Trophoblast cell (in vitro differentiated cells and primary cell): ENCODE measurements at places on chromosomes 6 and 20.
A peak's percentile ranks its signal among the peaks of the same experiment; 100 is the strongest.

DNA sequence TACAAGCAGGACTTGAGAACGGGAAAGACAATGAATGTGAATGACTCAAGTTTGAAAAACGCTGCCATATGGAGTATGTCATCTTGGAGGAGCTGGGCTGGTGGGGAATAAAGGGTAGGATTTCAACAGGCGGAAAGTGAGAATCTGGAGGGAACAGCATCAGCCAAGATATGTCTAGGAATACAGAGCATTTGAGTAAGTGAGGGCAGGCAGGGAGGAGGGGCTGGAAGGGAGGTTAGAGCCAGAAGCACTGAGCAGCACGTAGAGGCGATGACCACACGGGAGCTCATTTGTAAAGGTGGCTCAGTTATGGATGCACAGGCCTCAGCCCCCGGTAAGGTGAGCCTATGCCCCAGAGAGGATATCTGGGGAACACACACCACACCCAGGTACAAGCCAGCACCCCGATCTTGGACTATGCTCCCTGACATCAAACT lies 115.1 kb downstream of the ZMYND8 start:
- H3K27me3 ChIP-seq, result no peaks in the 10 kb centered on the region
- H3K4me1 ChIP-seq, result no peaks in the 10 kb centered on the region
- H3K4me3 ChIP-seq, result no peak overlapping the region
- no peak overlapping the region for H3K27ac ChIP-seq

- H3K36me3 ChIP-seq, result no peaks in the 10 kb centered on the region
- H3K27me3 ChIP-seq, result no peaks in the 10 kb centered on the region
- no peak for DNase-seq
- H3K4me3 ChIP-seq, result no peak overlapping the region
Observed at GRCh38 chr6:112443179-112444065, 96.3 kb downstream of the RFPL4B start.

DNA sequence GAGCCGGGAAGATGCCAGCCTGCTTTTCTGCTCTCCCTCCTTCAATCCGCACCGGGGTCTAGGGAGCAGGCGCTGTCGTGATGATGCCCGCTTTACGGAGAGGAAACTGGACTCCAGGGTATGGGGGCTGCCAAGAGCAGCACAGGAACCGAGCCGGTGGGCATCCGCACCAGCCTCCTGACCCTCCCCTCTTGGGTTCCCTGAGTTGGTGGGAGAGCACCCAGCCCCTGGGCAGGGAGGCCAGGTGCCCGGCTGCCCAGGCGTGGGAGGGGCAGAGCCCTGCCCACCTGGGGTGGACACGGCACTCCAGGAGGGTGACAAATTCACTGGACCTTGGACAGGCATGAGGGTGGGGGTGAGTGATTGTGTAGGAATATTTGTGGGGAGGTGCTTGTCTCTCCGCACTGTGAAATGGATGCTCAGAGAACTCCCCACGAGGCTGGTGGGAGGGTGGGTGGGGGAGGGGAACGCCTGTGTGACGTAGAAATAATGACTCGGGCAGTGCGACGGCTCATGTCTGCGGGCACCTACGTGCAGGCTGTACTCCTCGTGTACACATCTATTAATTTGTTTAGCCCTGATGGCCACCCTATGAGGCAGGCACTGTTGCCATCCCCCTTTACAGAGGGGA lies 173.4 kb downstream of the BMP7 start:
- no peaks in the 10 kb centered on the region for H3K4me1 ChIP-seq
- H3K36me3 ChIP-seq, result no peaks in the 10 kb centered on the region
- no peak for DNase-seq
- no peak overlapping the region for H3K27ac ChIP-seq
- H3K27me3 ChIP-seq, result no peaks in the 10 kb centered on the region

DNA sequence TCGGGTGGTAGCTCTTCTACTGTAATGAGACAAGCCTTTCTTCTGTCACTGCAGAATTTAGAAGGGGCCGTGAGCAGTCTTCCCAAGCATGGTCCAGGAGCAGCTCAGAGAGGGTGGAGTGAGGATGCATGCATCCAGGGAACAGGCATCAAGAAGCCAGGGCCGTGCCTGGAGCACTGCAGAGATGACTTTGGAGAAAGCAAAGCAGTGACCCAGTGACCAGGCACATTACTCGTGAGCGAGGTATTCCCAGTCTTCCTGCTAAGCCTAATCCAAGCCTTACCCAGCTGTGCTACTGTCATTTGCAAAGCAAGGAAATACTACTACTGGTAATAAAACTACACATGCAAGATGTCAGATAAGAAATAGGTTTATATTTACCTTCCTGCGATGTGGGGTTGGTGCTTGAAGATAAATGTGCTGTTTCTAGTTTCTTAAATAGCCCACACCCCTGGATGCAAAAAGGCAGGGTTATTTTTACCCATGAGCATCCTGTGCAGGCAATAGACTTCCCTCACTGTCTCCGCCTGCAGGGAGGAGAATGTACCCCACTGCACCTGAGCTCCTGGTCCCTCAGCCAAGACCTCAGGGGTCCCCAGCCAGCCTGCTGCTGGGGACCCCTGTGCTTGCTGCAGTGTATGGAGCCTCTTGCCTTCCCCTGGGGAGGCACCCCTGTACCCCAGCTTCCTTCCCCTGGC lies 62.9 kb downstream of the SSR1 start:
- H3K4me3 ChIP-seq, result no peak overlapping the region
- no peaks in the 10 kb centered on the region for H3K4me1 ChIP-seq
- no peak overlapping the region for H3K27ac ChIP-seq
- no peaks in the 10 kb centered on the region for H3K27me3 ChIP-seq
- peaks cover 63% of the 10 kb centered on the region for H3K36me3 ChIP-seq

DNA sequence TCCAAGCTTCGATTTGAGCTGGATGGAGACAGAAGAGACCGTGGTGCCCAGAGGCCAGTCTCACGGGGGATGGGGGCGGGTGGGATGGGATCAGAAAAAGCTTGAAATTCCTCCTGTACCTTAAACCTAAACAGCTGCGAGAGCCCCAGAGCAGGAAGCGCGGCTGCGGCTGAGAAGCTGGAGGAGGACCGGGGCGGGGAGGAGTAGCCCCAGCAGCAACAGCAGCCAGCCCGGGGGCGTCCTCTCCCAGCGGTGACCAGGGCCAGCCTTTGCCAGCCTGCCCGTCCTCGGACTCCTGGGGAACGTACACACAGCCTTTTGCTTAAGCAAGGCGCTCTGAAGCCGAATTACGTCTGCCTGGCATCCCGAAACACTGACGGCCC lies 17.4 kb upstream of the PRDM13 start:
- no peak for DNase-seq
- H3K4me1 ChIP-seq, result peaks cover 2% of the 10 kb centered on the region
- peaks cover 45% of the 10 kb centered on the region for H3K27me3 ChIP-seq
- H3K27ac ChIP-seq, result no peak overlapping the region
- H3K4me3 ChIP-seq, result no peak overlapping the region

DNA sequence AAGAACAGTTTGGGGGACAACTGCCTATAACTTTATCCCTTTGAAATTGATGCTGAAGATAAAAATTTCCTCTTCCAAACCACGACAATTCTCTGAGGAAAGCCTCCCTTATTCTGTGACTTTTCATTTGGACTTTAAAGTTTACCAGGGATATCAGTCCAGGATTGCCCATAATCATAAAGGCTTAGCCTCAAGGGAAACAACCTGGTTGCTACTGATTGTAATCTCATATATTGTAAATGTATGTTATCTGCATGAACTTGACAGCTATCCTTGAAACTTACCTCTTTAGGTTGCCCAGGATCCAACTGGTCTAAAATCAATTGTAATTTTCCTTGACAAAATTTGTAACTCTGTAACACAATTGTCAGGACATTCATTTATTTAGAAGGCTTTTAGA lies 23.8 kb downstream of the TBC1D32 start:
- no peaks in the 10 kb centered on the region for H3K27me3 ChIP-seq
- H3K27ac ChIP-seq, result no peak overlapping the region
- H3K4me1 ChIP-seq, result no peaks in the 10 kb centered on the region
- no peak for DNase-seq
- H3K4me3 ChIP-seq, result no peak overlapping the region
- no peaks in the 10 kb centered on the region for H3K36me3 ChIP-seq

DNA sequence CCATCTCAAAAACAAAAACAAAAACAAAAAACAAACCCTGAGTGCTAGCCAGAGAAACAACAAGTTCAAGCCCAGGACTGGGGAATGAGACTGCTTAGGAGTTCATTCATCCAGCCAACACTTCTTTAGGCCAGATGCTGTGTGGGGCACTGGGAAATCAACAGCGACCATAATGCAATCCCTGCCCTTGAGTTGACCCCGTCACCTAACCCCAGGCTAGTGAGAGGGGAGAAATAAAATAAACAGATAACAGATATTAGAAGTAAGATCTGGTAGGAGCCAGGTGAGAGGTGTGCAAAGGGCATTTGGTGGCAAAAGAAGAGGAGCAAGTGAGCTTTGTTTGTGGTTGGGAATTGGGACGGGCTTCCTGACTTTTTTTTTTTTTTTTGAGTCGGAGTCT lies 4.9 kb upstream of the RPL10A start:
- H3K27me3 ChIP-seq, result no peaks in the 10 kb centered on the region
- H3K4me3 ChIP-seq, result no peak overlapping the region
- peaks cover 37% of the 10 kb centered on the region for H3K36me3 ChIP-seq
- H3K4me1 ChIP-seq, result peaks cover 16% of the 10 kb centered on the region
- DNase-seq, result no peak
- H3K27ac ChIP-seq, result no peak overlapping the region

DNA sequence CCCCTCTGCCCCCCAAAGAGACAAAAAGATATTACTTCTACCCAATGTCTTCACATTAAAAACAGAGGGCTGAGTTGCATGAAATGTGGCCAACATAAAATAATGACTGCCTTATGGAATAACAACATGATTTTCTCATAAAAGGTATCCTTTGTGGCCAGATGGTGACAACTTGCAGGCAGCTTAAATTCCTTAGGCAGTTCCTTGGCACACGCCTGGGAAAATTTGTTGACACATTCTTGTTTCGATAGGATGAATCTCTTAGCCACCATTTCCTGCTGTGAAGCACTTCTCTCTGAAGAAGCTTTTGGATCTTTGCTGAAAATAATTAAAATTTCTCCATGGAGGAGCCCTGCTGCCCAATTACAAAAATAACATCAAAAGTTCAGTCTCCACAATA lies 109.0 kb upstream of the COL21A1 start:
- peaks cover 3% of the 10 kb centered on the region for H3K36me3 ChIP-seq
- H3K4me1 ChIP-seq, result no peaks in the 10 kb centered on the region
- H3K27me3 ChIP-seq, result no peaks in the 10 kb centered on the region
- DNase-seq, result no peak

DNA sequence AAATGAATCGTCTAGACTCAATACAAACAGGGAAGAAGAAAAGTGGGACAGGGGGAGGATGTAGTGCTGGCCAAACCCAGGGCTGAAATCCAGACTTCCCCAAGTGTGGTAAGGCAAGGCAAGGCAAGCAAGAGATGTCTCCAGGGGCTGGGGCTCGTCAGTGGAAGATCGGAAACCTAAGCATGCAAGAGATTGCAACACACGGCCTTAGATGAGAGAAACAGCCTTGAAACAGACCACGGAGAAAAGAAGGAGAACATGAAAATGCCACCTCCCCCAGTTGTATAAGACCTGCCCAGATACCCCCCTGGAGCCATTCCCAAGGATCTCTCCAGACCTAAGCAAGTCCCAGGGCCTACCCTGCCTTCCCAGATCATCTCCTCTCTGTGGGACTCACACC lies 20.0 kb downstream of the VEGFA start:
- no peaks in the 10 kb centered on the region for H3K27me3 ChIP-seq
- no peaks in the 10 kb centered on the region for H3K4me1 ChIP-seq
- H3K4me3 ChIP-seq, result no peak overlapping the region

- H3K4me3 ChIP-seq, result no peak overlapping the region
- H3K27me3 ChIP-seq, result no peaks in the 10 kb centered on the region
- DNase-seq, result no peak
- no peak overlapping the region for H3K27ac ChIP-seq
- no peaks in the 10 kb centered on the region for H3K36me3 ChIP-seq
Observed at GRCh38 chr6:136016228-136017225, 165.0 kb downstream of the PDE7B start.

- H3K36me3 ChIP-seq, result no peaks in the 10 kb centered on the region
- no peaks in the 10 kb centered on the region for H3K4me1 ChIP-seq
- H3K27me3 ChIP-seq, result no peaks in the 10 kb centered on the region
- no peak overlapping the region for H3K4me3 ChIP-seq
- no peak overlapping the region for H3K27ac ChIP-seq
Observed at GRCh38 chr6:50889497-50889896, 70.8 kb downstream of the TFAP2B start.

GRCh38 chr6:84508334-84508733 lies 256.1 kb downstream of the TBX18 start:
- no peaks in the 10 kb centered on the region for H3K36me3 ChIP-seq
- H3K27ac ChIP-seq, result no peak overlapping the region
- no peak overlapping the region for H3K4me3 ChIP-seq
- DNase-seq, result no peak

GRCh38 chr6:166830185-166830890 lies 126.0 kb downstream of the RNASET2 start:
- no peak for DNase-seq
- no peak overlapping the region for H3K4me3 ChIP-seq
- no peaks in the 10 kb centered on the region for H3K4me1 ChIP-seq
- H3K36me3 ChIP-seq, result no peaks in the 10 kb centered on the region
- no peak overlapping the region for H3K27ac ChIP-seq

DNA sequence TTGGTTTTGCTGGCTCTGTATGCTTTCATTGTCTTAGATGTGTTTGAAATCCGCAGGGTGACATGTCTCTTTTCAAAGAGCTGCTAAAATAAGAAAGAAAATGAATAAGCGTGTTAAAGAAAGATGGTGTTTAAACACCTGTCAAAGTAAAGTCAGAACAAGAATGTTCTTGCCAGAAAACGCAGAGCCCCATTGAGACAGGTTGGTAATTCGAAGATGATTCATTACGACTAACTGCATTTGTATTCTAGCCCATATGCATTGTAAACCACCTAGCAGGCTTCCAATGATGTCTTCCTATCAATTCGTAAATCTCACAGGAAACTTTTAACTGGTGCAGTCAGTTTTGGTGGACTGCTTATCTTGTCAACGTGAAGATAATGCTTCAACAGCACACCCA lies 16.8 kb downstream of the PHACTR2 start:
- H3K4me1 ChIP-seq, result no peaks in the 10 kb centered on the region
- H3K27ac ChIP-seq, result no peak overlapping the region
- H3K36me3 ChIP-seq, result no peaks in the 10 kb centered on the region
- no peaks in the 10 kb centered on the region for H3K27me3 ChIP-seq
- H3K4me3 ChIP-seq, result no peak overlapping the region

DNA sequence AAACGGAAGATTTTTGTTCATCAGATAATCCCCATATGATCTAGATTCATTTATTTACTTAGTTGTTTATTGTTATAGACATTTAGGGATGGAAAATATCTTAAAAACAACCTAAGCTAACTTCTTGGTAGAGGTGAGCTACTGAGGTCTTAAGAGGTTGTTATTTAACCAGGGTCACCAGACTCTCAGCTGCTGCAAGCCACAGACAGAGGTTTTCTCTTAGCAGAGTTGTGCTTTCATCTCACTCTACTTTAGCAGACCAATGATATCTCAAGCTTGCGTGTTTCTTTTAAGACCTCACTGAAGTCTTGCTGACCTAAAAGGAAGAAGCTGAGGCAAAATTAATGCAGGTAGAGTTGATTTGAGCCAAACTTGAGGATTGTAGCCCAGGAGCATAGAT lies 43.6 kb downstream of the NCOA7 start:
- H3K4me3 ChIP-seq, result no peak overlapping the region
- DNase-seq, result no peak
- H3K27ac ChIP-seq, result no peak overlapping the region
- H3K36me3 ChIP-seq, result no peaks in the 10 kb centered on the region
- H3K27me3 ChIP-seq, result no peaks in the 10 kb centered on the region

GRCh38 chr6:158255989-158256601 lies 56.2 kb upstream of the TULP4 start:
- no peak overlapping the region for H3K4me3 ChIP-seq
- H3K4me1 ChIP-seq, result peaks cover 17% of the 10 kb centered on the region
- DNase-seq, result no peak
- no peaks in the 10 kb centered on the region for H3K27me3 ChIP-seq
- peaks cover 2% of the 10 kb centered on the region for H3K36me3 ChIP-seq

GRCh38 chr6:135938576-135939207 lies 87.2 kb downstream of the PDE7B start:
- no peaks in the 10 kb centered on the region for H3K36me3 ChIP-seq
- DNase-seq, result peak; percentile 3
- H3K4me3 ChIP-seq, result no peak overlapping the region
- no peaks in the 10 kb centered on the region for H3K27me3 ChIP-seq
